Mucosa of gallbladder (tissue), 1 donor: ENCODE measurements at places on chromosomes 3 and 15. TPM values are rescaled to one million over a fixed set of nuclear protein-coding genes. Genes with fewer than 3 reads are reported as not detected.

DNA sequence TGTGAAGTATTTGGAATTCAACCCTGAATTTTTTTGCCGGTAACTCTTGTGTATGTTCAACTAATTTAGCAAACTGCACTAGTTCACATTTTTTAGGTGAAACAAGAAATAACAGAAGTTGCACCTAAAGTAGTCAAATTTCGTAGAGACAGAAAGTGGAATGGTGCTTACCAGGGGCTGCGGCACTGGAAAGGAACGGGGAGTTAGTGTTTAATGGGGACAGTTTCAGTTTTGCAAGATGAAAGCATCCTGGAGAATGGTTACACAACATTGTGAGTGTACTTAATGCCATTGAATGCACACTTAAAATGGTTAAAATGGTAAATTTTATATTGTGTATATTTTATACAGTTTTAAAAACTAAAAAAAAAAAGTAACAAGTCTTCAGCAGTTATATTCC lies 27.4 kb downstream of the PPARG start:
- no peak for DNase-seq

DNA sequence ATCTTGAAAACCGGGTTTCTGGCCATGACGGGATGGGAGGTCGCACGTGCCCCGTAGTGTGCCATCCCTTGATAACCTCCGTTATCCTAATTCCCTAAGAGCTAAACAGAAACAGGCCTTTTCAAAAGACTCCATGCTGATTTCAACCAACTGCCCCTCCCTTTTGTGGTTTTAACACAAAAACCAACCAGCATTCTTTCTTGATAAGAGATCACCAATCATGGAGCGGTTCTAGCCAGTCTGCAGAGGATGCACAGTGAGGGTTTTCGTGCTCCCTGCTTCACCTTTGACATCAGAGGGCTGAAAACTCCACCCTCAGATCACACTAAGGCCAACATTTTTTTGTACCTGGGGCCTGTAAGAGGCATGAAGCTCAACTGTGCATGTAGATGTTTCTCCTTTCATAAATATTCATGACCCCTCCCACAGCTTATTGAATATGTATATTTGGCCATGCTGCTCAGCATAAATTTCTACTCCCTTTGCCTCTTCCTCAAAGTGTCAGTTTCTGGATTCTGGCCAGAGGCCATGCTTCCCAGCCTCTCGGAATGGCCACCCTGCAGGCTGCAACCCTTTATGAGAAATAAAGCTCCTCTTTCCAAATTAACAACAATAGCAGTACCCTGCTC lies 41.3 kb downstream of the FAM3D start:
- DNase-seq = no peak

DNA sequence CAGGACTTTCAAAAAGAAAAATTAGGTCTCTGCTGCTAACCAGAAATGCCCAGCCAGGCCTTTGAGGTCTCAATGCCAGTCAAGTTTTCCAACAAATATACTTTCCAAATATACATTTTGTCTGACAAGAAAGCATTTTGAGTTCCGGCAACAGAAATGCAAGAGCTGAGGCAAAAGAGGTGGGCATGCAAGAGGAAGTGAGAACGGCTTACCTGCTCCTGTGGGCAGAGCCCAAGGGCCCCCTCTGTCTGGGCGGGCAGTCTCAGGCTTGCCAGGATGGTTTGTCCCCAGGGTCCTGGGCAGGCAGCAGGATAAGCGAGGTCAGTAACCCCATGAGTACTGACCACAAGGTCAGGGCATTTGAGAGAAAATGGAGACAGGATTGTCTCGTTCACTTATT lies 136.1 kb upstream of the TOPAZ1 start:
- no peak for DNase-seq

DNA sequence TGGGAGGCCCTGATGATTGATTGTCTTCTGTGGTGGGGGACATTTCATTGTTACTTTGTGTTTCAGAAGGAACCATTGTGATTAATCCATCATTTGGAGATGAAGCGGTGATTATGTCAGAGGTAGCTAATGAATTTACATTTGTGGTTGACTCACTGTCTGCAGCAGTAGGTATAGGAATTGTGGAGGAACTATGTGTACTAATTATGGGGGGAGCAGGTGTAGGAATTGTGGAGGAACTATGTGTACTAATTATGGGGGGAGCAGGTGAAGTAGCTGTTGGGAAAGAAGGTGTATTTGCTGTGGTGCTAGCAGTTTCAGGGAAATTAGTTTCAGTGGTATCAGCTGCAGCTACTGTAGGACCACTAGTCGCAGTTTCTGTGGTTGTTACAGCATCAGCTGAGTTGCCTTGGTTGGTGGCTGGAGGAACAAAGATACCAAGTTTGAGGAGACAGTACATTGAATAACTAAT lies 6.9 kb downstream of the MUC13 start:
- DNase-seq = no peak

DNA sequence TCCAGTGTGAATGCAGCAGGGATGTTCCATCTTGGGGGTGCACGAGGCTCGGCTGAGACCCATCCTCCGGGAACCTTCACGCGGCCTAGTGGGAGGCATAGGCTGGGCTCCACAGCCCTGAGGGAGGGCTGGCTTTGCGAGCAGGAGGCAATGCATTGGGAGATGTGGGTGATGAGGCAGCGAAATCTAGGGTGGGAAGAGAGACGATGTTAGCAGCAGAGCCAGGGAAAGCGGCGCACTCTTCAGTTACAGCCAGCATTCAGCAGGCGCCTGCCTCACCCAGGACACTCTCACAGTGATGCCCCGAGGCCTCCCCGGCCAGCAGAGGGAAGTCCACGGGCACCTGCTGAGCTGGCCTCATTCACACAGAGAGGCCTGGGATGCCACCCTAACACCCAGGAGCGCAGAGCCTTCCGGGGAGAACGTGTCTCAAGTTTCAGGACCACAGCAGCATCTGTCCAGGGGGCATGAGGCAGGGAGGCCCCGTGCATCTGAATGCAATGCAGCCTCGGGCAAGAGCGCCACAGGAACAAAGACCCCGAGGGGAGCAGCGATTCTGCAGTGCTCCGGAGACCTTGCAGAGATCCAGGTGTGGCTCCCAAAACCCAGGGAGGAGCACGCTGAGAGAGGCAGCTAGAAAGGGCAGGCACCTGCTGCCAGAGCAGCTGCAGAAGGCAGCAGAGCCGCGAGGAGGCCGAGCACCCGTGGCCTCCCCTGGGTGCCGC lies 102.4 kb downstream of the NUP210 start:
- DNase-seq = no peak

Gene SUSD5
- total RNA-seq = 7.8 TPM

Gene IREB2
- total RNA-seq = 45.5 TPM

Gene TLR9
- total RNA-seq = 1.4 TPM
